Tongue (tissue), 3 donors: ENCODE measurements at places on chromosomes 4 and X. TPM values are rescaled to one million over a fixed set of nuclear protein-coding genes. Genes with fewer than 3 reads are reported as not detected.

DNA sequence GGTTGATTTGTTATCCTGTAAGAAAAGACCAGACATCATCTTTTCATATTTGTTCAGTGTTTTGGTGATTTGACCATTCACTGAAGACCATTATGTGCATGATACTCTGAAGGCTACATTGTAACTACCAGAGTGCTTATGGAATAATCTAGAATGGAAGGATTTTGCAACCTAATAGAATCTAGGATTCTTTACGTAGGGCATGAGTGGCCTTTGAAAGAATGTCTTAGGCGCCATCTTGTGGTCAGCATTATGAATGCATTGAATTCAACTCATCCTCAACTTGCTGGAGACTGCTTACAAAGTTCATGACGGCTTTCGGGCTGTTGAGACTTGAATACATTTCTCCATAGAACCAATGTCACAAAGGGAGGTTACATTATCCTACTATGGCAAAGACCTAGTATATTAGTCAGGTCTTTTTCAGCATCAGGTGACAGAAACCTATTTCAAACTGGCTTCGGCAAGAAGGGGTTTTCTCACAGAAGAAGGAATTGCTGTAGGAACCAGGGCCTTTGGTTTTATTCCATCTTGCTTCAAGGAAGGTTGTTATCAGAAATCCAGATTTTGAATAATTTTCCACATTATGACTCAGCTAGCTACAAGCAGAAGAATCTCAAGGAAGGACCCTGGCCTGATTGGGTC lies 104.1 kb downstream of the GPAT3 start:
- DNase-seq = peak; percentile 90

The HELQ gene
- 23.2 TPM for total RNA-seq

DNA sequence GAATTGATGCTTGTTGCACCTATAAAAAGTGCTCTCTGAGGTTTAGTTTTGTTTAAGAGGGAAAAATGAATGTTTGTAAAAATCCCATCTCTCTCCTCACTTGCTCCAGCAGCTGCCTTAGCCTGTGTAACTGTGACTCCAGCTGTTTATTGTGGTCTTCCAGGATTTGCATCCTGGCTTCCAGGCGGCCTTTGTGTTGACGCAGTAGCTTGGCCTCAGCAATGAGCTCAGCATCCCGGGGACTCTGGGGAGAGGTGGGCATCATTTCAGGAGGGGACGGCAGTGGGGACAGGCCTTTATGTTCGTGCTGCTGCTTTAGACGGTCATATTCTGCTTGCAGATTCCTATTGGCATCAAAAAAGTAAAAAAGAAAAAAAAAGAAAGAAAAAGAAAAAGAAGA lies 75.3 kb upstream of the FTHL17 start:
- DNase-seq = peak; percentile 73

The PABPC4L gene
- total RNA-seq = 13.1 TPM

GRCh38 chr4:5037553-5038551 lies 13.4 kb upstream of the STK32B start:
- peak; percentile 82 for DNase-seq

GRCh38 chr4:74072739-74073138 lies 26.3 kb downstream of the CXCL2 start:
- DNase-seq = no peak

The VSIG4 gene
- total RNA-seq = 6.4 TPM
